ENCODE measurements at places on chromosomes 13 and 19.

DNA sequence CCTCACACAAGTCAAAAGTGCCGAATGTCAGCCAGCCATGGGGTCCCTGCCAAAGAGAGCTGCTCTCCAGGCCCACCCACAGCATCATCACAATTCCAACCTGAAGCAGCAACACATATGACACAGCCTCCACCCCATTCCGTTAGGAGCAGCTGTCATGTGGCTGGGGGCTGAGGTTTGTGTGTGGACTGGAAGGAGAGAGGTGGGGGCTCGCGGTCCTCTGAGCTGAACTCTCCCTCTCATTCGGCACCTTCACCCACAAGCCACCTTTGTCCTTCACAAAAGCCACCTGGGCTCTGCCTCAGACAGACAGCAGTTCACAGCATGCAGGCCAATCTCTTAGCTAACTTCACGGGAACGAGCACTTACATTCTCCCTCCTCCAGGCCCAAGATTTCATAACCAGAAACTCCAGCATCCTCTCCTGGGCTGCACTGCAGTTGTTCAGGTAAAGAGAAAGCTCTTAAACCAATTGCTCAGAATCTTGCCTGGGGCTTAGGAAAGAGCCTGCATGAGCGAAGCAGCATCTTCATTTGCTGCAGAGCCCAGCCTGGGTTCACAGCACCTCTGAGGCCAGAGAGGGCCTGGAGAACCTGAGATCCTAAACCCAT, 7.2 kb downstream of the RAB20 start:
- DNase-seq = no peak

GRCh38 chr13:66492479-66492878, 737.7 kb downstream of the PCDH9 start:
- no peak for DNase-seq

DNA sequence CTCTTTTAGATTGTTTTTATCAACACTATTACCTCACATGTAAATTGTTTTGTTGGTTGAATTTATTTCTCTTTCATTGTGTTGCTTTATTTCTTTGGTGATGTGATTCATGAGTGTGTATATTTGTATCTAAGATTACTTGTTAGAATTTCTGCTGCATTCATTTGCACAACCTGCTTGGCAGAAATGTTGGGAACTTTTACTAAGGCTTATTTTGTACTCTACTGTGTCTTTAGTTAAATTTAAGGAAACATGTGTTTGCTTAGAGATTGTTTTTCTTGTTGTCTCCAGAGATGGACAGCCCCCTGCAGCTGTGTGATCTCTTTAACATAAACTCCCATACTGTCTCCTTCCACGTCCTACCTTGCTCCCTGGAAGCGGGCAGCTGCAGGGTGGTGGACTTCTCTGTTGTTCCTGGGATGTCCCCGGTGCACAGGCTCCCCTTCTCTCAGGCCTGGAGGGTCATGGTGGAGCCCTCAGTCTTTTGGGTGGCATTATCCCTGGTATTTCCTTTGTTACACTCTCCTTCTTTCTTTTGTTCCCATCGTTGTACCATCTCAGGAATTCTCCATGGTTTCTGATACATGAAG, 212.0 kb upstream of the SPRY2 start:
- no peak for DNase-seq

DNA sequence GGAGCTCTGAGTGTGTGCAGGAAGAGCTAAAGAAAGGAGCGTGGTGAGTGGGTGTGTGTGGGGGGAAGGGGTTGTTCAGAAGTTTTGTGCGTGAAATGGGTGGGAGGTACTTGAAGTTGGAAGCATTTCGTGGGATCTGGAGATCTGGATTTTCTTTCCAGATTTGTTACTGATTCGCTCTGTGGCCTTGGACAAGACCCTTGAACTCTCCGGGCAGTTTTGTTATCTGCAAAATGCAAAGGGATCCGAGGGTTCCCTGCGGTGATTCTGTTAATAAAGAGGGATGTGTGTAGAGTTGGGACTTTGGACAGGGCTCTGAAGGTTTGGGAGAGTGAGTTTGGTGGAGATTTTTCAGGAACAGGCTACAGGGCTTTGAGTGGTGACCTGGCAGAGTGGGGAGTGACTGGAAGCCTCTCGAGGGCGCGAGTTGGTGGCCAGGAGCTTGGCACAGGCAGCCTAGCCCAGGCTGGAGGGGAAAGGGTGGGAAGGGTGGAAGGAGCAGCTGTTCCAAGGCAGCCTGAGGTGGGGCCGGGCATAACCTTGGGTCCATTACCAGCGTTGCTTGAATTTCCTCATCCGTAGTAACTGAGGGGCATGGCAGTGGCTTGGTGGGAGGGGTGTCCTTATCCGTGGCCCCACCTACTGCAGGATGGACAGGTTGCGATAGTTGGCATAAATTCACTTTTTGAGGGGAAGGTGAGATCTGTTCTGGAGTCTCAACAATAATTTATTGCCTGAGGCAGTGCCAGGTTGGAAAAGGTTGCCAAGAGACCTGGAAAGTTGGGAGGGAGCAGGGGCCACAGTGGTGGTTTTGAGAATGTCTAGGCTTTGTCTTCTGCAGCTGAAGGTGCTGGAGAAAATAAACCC, 2.1 kb downstream of the ACTN4 start:
- DNase-seq = no peak

DNA sequence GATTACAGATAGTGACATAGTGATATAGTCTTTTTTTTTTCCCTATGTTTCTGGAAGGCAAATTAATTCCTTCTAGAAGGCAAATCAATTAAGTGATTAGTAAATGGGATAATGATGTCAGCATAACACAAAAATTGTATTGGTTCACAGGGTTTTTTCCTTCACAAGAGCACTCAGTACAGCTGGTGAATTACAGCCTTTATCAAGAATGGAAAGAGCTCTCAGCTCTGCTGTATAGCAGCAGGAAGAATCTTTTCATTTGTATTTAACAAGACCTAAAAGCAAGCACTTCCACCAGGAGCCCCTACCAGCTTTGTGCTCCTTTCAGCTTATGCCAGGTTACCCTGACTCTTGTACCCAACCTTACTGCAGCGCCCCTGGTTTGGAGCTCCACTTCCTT, 90.8 kb downstream of the SERP2 start:
- no peak for DNase-seq

DNA sequence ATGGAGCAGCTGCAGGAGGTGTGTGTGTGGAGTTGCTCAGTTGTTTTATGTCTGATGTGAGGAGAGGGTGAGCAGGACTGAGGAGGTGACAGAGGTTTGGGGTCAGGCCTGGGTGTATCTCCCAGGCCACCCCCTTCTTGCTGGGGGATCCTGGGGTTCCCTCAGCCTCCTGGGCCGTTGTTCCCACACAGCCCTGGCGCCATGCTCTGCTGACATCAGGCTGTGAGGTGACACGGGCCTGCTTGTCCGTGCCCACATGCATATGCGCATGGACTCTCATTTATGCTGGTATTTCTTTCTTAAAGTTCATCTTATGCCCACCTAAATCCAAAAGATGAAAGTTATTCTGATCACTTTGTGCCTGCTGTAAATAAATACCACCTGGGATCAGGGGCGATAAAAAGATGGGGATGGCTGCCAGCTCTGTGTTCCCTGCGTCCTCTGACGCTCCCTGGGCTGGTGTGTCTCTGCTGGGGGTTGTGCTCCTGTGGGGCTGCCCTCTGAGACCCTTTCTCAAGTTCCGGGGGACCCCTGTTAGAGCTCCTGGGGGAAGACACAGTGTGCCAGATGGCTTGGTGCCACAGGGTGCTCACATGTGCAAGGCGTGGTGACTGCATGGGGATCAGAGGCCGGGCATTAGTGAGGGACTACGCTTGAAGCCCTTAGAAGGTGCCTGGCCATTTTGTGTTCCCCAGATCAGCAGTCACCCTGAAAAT, 12.6 kb downstream of the NAXD start:
- no peak for DNase-seq

All from stimulated activated naive CD8-positive, alpha-beta T cell treated with anti-CD3 and anti-CD28 coated beads, Interleukin-15, amount 100 ng/mL, for 72 hours (primary cell).